ENCODE measurements at places on chromosomes 16 and 17. TPM values are rescaled to one million over a fixed set of nuclear protein-coding genes. Genes with fewer than 3 reads are reported as not detected.
A peak's percentile ranks its signal among the peaks of the same experiment; 100 is the strongest.

Gene SEPTIN12
- total RNA-seq = not detected

Gene APOBR
- total RNA-seq = 0.11 TPM

Gene CDC42EP4
- 18.4 TPM for total RNA-seq

Gene OTOA
- total RNA-seq = 0.07 TPM

Gene SLC25A10
- total RNA-seq = 38.7 TPM

Gene UTS2R
- total RNA-seq = 0.76 TPM

Gene PIK3R6
- 0.15 TPM for total RNA-seq

Gene DPEP2NB
- not detected for total RNA-seq

DNA sequence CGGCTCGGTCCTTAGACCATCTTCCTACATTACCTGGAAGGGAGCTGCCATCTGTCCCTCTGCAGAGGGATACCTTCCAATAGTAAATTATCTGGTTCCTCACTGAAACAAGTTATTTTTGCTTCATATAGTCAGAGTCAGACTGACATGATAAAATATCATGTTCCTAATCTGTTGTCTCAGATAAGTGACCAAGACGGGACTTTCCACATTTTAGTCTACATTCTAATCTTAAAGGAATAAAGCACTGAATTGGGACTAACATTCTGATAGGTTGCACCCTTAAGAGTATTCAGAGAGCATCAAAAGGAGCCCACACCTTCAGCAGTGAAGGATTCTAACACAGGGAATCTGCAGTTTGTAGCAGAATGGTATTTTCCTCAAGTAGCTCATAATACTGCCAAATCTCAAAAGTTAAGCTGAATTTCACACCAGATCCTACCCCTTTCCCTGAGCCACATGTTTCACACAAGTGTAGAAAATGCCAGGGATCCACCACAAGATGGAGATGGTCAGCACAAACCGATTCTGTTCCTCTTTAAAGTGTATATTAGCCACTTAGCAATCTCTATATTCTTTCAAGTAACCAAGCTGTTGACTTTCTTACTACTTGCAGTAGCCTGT, 13.4 kb downstream of the GINS2 start:
- no peak overlapping the region for H3K4me3 ChIP-seq
- no peaks in the 10 kb centered on the region for H3K27me3 ChIP-seq
- DNase-seq = no peak
- H3K27ac ChIP-seq = no peak overlapping the region

DNA sequence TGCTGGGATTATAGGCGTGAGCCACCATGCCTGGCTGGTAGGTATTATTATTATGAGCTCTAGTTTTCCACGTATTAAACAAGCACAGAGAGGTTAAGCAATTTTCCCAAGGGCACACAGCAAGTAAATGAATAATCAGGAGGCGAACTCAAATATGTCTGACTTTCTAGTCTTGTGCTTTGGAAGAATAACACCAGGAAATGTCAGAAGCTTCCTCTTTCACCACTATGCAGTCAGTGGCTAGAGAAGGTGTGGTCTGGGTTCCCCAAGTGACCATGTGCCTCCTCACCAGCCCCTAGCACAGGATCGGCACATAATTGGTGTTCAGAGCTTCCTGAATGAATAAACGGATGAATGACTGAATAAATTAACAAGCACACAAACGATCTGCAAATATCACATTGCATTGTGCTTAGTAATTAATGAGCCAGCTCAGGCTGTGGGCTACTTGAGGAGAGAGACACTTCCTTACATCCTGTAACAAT, 21.6 kb upstream of the SCNN1B start:
- no peak for DNase-seq
- H3K27ac ChIP-seq = peak overlapping the region; percentile 66
- peaks cover 3% of the 10 kb centered on the region for H3K36me3 ChIP-seq
- H3K27me3 ChIP-seq = no peaks in the 10 kb centered on the region
- no peak overlapping the region for H3K4me3 ChIP-seq
- peaks cover 31% of the 10 kb centered on the region for H3K4me1 ChIP-seq

GRCh38 chr16:87311387-87311786, 5.8 kb downstream of the C16orf95 start:
- peaks cover 9% of the 10 kb centered on the region for H3K36me3 ChIP-seq
- H3K4me3 ChIP-seq = no peak overlapping the region

DNA sequence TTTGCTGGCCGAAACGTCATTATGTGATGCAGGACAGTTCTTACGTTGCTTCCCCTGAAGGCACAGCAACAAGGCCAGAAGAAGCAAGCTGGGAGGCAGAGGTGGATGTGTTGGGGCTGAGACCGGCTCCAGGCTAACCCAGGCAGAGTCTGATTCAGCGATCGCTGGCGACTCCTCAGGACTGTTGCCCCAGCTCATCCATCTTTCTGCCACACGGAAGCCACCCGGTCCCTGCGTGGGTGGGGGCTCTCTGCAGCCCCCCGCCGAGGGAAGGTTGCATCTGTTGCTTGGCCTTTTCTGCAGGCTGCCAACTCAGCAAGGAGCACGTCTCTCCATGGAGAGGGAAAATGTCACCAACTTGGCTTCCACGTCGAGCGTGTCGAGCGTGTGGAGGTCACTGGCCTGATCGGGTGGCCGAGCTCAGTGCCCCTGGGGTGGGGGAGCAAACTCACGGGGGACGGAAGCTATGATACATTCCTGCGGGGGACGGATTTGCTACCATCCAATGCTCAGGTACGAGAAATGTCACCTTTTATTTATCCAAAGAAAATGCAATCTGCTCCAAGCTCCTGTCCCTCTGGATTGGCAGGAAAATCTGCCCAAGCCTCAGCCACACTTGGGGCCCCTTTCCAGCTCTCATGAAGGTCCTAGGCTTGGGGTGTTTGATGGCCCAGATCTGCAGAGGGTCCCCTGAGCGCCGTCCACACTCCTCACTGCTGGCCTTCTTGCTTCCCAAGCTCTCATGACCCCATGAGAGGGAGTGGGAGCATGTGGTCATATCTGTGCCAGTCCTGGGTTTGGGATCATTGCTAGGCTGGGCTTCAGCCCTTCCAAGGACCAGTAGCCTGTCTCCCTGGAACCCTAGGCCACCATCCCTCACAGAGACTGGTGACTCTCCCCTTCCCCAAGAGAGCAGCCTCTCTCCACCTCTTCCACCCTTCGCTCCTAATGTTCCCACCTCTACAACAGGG, 69.4 kb downstream of the RPH3AL start:
- no peaks in the 10 kb centered on the region for H3K36me3 ChIP-seq
- no peak for DNase-seq
- H3K27ac ChIP-seq = peak overlapping the region; percentile 16
- H3K4me1 ChIP-seq = peaks cover 7% of the 10 kb centered on the region
- no peak overlapping the region for H3K4me3 ChIP-seq

- H3K4me1 ChIP-seq = peaks cover 43% of the 10 kb centered on the region
- H3K4me3 ChIP-seq = no peak overlapping the region
- H3K27ac ChIP-seq = peak overlapping the region; percentile 77
- DNase-seq = no peak
Observed at GRCh38 chr16:74862743-74863244, 88.2 kb upstream of the FA2H start.

DNA sequence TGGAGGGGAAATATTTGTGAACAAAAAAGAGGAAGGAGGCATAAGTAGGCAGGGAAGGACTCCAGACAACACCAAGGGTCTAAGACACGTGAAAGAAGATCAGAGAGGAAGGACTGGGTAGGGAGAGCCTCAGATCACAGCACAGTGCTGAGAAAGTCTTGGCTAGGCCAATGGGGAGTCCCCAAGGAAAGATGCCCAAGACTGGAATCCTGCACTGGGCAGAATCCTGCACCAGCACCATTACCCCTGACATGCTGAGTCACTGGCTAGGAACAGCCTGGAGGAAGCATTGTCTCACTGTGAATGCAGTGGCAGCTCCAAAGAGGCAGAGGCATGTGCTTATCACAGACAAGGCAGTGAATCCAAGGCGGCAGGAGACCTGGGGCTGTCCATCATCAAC, 19.2 kb downstream of the CLEC19A start:
- no peak overlapping the region for H3K4me3 ChIP-seq
- no peak overlapping the region for H3K27ac ChIP-seq
- H3K4me1 ChIP-seq = 0 out of 2 replicates have a peak, but pooled peaks cover 4% of the 10 kb centered on the region
- no peaks in the 10 kb centered on the region for H3K27me3 ChIP-seq

- H3K27me3 ChIP-seq = no peaks in the 10 kb centered on the region
- no peaks in the 10 kb centered on the region for H3K4me1 ChIP-seq
- no peak overlapping the region for H3K27ac ChIP-seq
Observed at GRCh38 chr17:10229181-10229580, 30.8 kb upstream of the GAS7 start.

- H3K4me3 ChIP-seq = peak overlapping the region; percentile 100
- peaks cover 29% of the 10 kb centered on the region for H3K4me1 ChIP-seq
- H3K36me3 ChIP-seq = no peaks in the 10 kb centered on the region
- peak overlapping the region; percentile 57 for H3K27ac ChIP-seq
- H3K27me3 ChIP-seq = no peaks in the 10 kb centered on the region
Observed at GRCh38 chr16:58733248-58733670, 857 bp downstream of the GOT2 start.

DNA sequence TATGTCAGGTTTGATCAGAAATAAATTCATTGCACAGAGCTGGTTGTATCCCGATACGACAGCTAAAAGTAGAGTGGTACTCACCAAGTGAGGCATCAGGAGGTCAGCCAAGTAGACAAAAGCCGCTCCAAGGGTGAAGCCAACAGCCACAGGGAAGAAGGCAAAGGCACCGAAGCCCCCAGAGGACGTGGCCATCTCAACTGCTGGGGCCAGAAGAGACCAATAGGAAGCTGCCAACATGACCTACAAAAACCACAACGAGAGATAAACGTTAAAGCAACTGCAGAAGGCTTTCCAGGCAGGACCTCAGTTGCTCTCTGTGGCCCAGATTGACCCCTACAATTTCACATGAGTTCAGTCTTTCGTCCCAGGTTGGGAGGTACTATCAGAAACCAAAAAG, 61.0 kb downstream of the SLC39A11 start:
- H3K36me3 ChIP-seq = no peaks in the 10 kb centered on the region
- DNase-seq = no peak
- no peak overlapping the region for H3K27ac ChIP-seq
- H3K4me3 ChIP-seq = no peak overlapping the region
- H3K4me1 ChIP-seq = peaks cover 3% of the 10 kb centered on the region
- no peaks in the 10 kb centered on the region for H3K27me3 ChIP-seq

DNA sequence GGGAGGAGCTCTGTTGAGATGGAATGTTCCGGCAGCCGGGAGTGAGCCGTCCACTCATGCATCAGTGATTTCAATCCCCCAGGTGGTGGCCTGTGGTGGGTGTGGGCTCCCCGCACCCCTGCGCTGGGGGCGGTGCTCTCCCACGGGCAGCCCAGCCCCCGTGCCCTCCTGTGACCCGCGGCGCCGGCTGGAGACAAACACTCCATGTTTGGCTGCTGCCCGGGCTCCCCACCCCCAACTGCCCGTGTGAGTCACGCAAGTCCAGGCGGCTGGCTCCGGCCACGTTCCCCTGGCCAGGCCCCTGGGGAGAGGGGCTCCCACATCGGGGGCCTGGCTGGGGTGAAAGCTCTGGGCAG, 29.4 kb downstream of the CACNA1H start:
- no peaks in the 10 kb centered on the region for H3K27me3 ChIP-seq
- DNase-seq = no peak
- H3K4me3 ChIP-seq = no peak overlapping the region
- H3K27ac ChIP-seq = no peak overlapping the region

GRCh38 chr17:47802341-47803022, 19.1 kb downstream of the OSBPL7 start:
- H3K4me1 ChIP-seq = no peaks in the 10 kb centered on the region
- no peak overlapping the region for H3K27ac ChIP-seq
- peaks cover 2% of the 10 kb centered on the region for H3K27me3 ChIP-seq

DNA sequence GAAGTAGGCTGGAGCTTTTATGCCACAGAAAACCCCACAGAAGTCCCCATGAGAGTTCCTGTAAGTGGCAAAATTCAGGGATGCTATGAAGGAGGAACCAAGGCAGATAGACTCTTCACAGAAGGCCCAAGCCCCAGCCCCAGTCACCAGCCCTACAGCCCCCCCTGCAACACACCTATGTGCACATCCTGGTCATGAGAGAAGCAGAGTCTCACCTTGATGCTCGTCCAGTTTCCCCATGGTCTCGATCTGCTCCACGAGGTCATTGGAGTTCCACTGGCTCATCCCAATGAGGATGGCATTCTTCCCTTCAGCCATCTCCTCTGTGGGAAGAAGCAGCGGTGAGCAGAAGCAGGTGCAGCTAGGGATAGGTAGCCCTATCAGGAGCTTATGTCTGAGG, 31.2 kb downstream of the PITPNM3 start:
- no peak overlapping the region for H3K4me3 ChIP-seq
- H3K4me1 ChIP-seq = peaks cover 12% of the 10 kb centered on the region
- no peak for DNase-seq
- H3K36me3 ChIP-seq = peaks cover 5% of the 10 kb centered on the region
- H3K27me3 ChIP-seq = no peaks in the 10 kb centered on the region

DNA sequence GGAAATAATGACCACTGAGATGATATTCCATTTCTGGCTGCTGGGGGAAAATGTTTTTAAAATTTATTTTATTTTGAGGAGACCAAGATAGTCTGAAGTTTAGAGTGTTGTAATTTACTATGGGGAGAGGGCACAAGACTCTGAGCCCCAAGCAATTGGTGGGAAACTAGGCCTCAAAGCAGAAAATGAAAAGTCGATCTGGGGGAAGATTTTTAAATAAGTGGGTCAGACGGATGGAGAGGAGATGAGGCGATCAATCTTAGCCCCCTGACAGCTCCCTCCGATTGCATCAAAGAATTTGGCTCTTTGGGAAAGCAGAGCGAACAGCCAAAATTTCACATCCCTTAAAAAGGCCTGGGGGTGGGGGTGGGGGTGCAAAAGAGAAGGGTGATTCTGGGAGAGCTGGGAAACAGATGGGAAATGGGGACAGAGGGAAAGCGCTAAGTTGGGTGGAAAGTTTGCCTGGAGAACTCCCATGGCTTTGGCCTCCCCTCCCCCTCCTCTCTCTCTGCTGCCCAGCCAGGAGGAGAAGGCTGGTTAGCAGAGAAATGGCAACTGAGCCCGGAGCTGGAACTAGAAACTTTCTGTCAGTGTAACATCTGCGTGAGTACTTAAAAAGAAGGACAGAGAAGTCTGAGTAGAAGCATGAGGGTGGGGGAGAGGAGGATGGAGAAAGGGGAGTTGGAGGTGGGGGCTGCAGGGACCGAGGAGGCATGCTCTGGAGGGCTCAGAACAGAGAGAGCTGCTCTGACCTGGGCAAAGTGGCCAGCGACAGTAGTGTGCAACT, 1.4 kb upstream of the HOXB2 start:
- DNase-seq = peak; percentile 58
- H3K4me3 ChIP-seq = peak overlapping the region; percentile 37
- H3K4me1 ChIP-seq = peaks cover 75% of the 10 kb centered on the region
- H3K36me3 ChIP-seq = no peaks in the 10 kb centered on the region
- peaks cover 99% of the 10 kb centered on the region for H3K27me3 ChIP-seq
- H3K27ac ChIP-seq = no peak overlapping the region

GRCh38 chr16:68760671-68761275, 23.7 kb downstream of the CDH1 start:
- peaks cover 79% of the 10 kb centered on the region for H3K4me1 ChIP-seq
- peak overlapping the region; percentile 96 for H3K27ac ChIP-seq
- H3K4me3 ChIP-seq = no peak overlapping the region
- DNase-seq = no peak
- H3K27me3 ChIP-seq = no peaks in the 10 kb centered on the region

GRCh38 chr16:74709441-74709877, 8.8 kb upstream of the MLKL start:
- no peaks in the 10 kb centered on the region for H3K36me3 ChIP-seq
- no peak overlapping the region for H3K27ac ChIP-seq
- H3K4me3 ChIP-seq = no peak overlapping the region
- peak; percentile 87 for DNase-seq

Measured in WTC11 (cell line).